ENCODE measurements at places on chromosomes 7 and 10. TPM values are rescaled to one million over a fixed set of nuclear protein-coding genes. Genes with fewer than 3 reads are reported as not detected.

DNA sequence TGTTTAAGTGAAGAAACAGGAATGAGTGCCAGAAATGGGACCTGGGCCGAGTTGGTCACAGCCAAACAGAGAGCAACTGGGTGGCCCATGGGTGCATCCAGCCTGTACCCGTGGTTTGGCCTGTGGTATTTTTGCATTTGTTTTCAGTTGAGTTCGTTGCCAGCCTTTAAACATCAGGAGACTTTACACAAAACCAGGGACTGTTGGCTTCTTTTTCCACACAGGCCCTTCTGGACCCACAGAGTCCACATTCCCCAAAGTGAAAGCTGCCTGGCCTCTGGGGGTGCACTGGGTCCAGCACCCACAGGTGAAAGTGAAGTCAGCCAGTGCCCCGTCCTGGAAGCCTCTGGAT is 54.1 kb upstream of the TNS3 start:
- no peak for DNase-seq

PDZD7 gene
- 0.55 TPM for total RNA-seq

- no peak for DNase-seq
Observed at GRCh38 chr10:4567637-4568036, 258.4 kb upstream of the AKR1E2 start.

GRCh38 chr7:16817536-16817935 is 12.7 kb upstream of the AGR2 start:
- no peak for DNase-seq

INHBA gene
- total RNA-seq = 32.3 TPM

DNA sequence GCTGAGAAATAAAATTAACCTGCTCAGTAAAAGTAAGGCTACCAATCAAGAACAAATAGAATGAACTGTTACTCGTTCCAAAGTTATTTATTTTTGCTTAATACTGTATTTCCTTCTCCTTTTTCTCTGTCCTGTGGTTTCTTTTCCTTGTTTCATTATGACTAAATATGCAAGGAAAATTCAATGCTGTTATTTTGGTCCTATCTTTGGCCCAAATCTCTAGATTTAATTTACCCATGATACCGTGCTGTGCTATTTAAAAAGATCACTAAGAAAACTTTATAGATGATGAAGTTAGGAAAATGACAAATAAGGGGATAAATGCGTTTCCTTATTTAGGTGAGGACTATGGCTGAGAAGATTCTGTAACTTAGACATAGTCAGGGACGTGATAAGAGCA is 45.3 kb upstream of the FAM133B start:
- no peak for DNase-seq

SPDYE6 gene
- not detected for total RNA-seq

GRCh38 chr10:106682175-106682574 is 482.3 kb downstream of the SORCS1 start:
- no peak for DNase-seq

- DNase-seq = no peak
Observed at GRCh38 chr7:99125505-99125865, 18.4 kb downstream of the SMURF1 start.

GRCh38 chr10:11154849-11155498 is 137.3 kb downstream of the CELF2 start:
- DNase-seq = no peak

DNA sequence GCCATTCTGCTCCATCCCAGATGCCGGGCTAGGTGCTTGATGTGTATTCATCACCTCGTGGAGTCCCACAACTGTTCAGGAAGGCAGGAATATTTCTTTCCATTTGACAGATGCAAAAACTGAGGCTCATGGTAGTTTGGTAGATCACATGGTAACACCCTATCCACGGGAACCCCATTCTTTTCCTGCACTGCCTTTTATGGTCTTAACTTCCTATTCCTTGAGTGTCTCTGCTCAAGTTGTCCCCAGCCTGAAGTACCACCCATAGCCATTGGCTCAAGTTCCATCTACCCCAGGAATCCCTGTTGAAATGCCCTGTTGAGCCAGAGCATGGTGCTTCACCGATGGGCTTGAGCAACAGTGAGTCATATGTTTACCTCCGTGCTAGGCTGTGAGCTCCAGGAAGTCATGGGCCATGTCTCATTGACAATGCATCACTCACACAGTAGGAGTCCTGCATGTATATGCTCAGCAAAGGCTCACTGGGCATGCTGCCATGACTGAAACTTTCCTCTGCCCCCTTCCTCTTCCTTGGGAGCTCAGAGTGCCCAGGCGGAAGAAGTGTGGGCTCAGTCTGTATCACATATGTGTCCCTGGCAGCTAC is 71.7 kb upstream of the ADAM12 start:
- DNase-seq = no peak

PAX4 gene
- not detected for total RNA-seq

TMEM209 gene
- total RNA-seq = 11.6 TPM

GRCh38 chr10:62817121-62817765 is 1.1 kb upstream of the EGR2 start:
- peak; percentile 29 for DNase-seq

- DNase-seq = no peak
Observed at GRCh38 chr7:70607759-70608158, 524.2 kb upstream of the GALNT17 start.

GRCh38 chr10:23512355-23513058 is 73.6 kb downstream of the OTUD1 start:
- no peak for DNase-seq

DNA sequence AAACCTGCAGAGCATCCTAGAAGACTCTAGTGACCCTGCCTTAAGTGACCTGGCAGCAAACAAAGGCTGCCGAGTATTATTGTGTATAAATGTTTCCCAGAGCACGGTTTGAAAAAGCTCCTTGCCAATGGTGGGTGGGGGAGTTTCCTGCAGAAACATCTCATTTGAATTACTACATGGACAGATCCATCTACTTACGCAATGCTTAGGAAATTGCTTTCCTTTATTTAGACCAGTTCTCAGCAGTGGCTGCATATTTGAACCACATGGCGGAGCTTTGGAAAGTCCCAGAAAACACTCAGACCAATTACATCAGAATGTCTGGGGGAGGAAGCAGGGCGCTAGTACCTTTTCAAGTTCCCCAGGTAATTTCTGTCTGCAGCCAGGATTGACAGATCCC is 560.9 kb downstream of the SDK1 start:
- peak; percentile 9 for DNase-seq

- no peak for DNase-seq
Observed at GRCh38 chr10:12728494-12728893, 273.0 kb downstream of the CCDC3 start.

GRCh38 chr7:100900978-100901377 is 5.3 kb upstream of the ACHE start:
- no peak for DNase-seq

GRCh38 chr7:128745706-128746105 is 6.5 kb downstream of the CALU start:
- no peak for DNase-seq

- DNase-seq = no peak
Observed at GRCh38 chr10:127292888-127293287, 96.5 kb upstream of the INSYN2A start.

DNA sequence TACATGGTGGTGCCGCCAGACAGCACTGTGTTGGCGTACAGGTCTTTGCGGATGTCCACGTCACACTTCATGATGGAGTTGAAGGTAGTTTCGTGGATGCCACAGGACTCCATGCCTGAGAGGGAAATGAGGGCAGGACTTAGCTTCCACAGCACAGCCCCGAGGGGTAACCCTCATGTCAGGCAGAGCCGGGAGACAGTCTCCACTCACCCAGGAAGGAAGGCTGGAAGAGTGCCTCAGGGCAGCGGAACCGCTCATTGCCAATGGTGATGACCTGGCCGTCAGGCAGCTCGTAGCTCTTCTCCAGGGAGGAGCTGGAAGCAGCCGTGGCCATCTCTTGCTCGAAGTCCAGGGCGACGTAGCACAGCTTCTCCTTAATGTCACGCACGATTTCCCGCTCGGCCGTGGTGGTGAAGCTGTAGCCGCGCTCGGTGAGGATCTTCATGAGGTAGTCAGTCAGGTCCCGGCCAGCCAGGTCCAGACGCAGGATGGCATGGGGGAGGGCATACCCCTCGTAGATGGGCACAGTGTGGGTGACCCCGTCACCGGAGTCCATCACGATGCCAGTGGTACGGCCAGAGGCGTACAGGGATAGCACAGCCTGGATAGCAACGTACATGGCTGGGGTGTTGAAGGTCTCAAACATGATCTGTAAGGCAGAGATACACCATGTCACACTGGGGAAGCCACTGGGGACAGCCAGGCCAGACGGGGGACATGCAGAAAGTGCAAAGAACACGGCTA is 104.6 kb upstream of the TNRC18 start:
- DNase-seq = peak; percentile 30

GRCh38 chr10:121244818-121245217 is 353.4 kb downstream of the FGFR2 start:
- no peak for DNase-seq

DNA sequence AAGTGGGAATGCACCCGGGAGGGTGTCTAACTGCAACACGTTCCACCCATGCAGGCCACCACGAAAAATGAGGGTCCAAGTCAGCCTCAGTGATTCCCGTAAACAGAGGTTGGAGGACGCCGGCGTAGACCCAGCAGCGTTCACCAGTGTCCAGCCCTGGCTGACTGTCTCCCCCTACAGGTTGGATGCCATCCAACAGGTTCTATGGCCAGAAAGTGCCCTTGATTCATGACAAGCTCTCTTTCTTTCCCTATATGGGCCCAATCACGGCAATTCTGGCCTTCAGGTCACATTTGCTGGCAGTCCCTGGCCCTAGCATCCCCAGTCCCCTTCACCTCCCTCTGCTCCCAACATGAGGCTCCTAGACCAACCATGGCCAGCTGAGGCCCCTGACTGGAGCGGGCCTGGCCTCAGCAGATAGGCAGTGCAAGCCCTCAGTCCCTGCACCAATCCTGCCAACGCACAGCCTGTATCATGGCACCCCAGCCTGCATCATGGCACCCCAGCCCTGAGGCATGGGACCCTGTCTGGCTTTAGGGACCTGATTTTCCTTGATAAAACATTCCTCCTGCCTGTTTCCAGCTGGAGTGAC is 227.4 kb downstream of the GRID1 start:
- DNase-seq = no peak

FAM25G gene
- not detected for total RNA-seq

DNA sequence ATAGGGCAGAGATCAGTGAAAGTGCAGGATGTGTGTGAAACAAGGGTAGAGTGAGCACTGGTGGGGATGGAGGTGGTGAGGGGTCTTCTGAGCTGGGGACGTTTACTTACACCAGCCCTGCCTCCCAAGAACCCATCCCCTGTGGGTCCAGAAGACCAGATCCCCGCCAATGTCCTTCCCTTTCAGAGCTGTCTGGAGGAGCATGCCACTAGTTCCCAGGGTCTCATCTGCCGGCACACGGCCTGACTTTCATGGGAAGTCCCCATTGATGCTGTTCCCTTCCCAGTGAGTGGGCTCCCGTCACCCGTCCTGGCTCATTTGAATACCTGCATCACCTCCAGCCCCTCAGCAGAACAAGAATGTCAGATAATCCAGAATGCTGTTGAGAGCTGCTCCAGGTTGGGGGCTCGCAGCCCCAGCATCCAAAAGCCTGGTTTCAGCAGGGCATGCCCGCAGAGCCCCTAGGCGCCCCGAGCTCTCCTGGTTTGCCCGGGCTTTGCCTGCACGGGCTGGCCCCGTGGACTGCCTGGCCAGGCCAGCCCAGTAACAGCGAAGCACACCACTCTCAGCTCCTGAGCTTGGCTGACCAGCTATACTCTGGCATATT is 246.7 kb downstream of the MGMT start:
- DNase-seq = no peak
